ENCODE measurements at places on chromosomes 2 and 18.

GRCh38 chr2:86225581-86225980 lies 26.3 kb downstream of the MRPL35 start:
- peak; percentile 68 for DNase-seq

DNA sequence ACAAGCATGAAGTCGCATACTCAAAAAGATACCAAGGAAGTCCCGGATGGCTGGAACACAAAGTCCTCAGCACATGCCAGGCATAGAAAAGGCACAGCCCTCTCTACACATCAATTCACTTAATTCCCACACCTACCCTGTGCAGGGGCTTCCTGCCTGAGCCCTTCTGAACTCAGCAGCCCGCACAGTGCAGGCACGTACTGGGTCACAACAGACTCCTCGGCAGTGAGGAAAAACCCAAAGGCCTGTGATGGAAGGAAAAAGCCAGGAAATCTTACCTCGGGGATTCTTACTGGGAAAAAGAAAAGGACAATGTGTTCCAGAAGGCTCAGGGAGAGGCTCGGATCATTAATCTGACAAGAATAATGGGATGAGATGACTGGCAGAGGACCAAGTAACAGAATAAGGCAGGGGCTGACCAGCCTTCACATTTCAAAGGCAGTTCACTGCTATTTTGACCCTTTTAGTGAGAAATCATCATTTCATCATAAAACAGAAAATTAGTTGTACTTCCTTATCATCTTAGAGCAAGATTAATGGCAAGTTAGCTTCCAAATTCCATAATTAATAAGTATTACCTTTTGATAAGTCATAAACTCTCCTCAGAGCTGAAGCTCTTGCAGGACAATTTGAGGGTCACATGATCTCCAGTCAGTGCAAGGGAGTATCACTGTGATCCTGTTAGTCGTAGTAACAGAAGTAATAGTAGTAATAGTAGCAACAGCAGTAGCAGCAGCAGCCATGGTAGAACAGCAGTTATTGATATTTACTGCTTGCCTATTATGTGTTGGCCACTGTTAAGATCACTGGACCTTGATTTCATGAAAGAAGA lies 87.4 kb downstream of the STK39 start:
- DNase-seq = no peak

GRCh38 chr2:130342533-130343275 lies at the start of gene IMP4:
Gene IMP4, plus strand, starts transcription at chr2:130342897. Its CDS starts 36 bp downstream, at chr2:130342933.
- peak; percentile 94 for DNase-seq

DNA sequence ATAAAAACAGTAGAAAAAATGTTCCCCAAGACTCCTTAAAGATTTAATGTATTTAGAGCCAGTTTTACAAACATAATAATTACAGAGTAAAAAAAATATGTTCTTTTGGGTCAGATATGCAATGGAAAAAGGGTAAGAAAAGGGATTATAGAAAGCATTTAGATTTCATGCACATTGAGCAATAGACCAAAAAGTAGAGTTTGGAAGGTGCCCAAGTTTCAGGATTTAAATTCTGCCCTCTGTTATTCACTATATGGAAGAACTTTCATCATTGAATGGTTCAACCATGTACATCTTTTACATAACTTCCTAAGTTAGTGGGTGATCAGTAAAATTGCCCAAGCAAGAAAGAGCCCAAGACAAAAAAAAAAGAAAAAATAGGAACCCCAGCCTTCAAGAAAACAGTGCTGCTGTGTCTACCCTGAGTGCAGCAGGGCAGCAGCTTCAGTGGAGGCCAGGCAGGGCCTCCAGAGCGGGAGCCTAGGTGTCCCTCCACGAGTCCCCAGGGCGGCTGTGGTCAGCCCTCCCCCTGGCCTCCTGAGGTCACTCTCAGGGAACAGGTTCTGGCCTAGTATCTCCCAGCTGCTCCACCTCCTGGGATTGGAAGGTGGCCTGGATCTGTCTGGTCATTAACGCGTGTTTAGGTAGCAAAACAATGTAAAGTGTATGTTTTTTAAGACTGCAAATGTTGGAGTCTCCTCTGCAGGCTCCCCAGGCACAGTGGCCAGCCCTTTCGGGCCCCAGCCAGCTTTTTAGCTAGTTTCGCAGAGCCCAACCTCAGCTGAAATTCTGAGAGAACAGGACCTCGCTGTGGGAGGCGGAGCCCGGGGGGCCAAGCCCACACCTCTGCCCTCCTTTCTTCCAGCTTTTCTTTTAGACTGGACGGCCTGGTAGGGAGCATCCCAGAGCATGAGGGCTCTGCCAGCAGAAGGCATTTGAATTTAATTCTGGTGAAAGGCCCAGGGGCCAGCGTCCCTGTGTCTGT lies 77.3 kb downstream of the TEX51 start:
- DNase-seq = no peak

- DNase-seq = peak; percentile 69
Measured at GRCh38 chr2:174771631-174772471, 7.6 kb upstream of the CHRNA1 start.

DNA sequence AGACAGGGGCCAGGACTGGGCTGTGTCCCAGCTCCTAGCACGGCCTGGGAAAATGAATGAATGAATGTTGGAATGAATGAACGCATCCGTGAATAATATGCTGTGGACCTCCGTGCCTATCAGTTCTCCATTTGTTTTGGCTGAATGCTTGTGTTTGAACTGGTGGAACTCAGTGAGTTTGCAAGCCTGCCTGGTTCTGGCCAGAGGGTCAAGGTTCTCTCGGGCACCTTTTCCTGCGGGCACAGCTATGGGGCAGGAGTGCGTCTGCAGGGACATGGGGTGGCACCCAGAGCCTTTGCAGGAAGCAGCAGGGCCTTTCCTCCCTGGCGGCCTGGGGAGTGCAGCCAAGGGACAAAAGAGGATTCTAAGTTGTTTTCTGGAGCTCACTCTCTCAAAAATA lies 17.6 kb upstream of the PDIA6 start:
- no peak for DNase-seq

GRCh38 chr2:126950504-126950903 lies 51.8 kb downstream of the TEX51 start:
- DNase-seq = no peak

GRCh38 chr18:3710712-3711301 lies 260.8 kb downstream of the TGIF1 start:
- DNase-seq = no peak

- no peak for DNase-seq
Measured at GRCh38 chr2:203809084-203809521, 58.5 kb upstream of the CTLA4 start.

DNA sequence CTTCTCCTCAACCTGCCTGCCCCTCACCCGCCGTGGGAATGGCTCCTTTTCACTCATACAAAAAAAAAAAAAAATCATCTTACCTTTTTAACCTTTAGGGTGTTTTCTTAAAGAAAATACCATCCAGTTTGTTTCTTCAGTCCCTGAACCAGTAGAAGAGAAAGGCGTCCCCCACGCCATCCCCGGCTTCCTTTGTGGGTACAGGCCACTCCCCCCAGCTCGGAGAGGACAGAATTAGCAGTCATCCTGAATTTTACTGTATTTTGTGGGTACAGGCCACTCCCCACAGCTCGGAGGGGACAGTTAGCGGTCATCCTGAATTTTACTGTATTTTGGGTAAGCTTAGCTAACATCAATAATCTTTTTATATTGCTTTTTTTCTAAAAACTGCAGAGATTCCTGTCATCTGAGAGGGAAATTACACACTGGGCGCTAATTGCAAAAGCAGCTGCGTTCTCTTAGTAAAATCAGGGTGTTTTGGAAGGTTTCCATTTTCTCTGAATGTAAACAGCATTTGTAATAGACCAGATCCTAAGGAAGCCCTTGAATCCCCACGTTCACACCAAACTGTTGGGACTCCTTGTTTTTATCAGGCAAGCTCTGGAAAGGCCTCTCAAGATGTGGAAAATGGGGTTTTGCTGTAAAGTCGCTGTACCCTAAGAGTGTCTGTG lies 72.5 kb downstream of the NFATC1 start:
- no peak for DNase-seq

- DNase-seq = no peak
Measured at GRCh38 chr2:14635391-14635871, 2.9 kb downstream of the LRATD1 start.

Data from activated T-cell treated with anti-CD3 and anti-CD28 coated beads, Interleukin-2, amount 50 U/mL, for 48 hours (primary cell).